NCI-H2171 (cell line): ENCODE measurements at places on chromosomes 16 and 17.
A peak's percentile ranks its signal among the peaks of the same experiment; 100 is the strongest.

DNA sequence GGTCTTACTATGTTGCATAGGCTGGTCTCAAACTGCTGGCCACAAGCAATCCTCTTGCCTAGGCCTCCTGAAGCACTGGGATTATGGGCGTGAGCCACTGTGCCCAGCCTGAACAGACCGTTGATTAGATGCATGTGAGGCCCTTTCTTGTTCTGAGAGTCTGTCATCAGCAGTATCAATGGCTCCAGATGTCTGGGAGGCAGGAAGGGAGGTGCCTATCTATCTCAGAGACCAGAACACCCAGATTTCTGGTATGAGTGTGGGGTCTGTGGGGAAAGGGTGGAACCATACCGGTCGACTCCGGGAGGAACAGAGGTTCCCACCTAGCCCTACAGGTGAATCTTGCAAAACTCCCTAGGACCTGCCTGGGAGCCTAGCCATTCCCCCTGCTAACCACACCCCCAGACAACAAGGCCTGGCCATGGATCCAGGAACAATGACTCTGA, 71.7 kb downstream of the PRKCB start:
- DNase-seq = no peak

- DNase-seq = no peak
Measured at GRCh38 chr16:87762620-87763019, 3.2 kb downstream of the KLHDC4 start.

GRCh38 chr17:82794781-82795482, 43.1 kb downstream of the TBCD start:
- no peak for DNase-seq

DNA sequence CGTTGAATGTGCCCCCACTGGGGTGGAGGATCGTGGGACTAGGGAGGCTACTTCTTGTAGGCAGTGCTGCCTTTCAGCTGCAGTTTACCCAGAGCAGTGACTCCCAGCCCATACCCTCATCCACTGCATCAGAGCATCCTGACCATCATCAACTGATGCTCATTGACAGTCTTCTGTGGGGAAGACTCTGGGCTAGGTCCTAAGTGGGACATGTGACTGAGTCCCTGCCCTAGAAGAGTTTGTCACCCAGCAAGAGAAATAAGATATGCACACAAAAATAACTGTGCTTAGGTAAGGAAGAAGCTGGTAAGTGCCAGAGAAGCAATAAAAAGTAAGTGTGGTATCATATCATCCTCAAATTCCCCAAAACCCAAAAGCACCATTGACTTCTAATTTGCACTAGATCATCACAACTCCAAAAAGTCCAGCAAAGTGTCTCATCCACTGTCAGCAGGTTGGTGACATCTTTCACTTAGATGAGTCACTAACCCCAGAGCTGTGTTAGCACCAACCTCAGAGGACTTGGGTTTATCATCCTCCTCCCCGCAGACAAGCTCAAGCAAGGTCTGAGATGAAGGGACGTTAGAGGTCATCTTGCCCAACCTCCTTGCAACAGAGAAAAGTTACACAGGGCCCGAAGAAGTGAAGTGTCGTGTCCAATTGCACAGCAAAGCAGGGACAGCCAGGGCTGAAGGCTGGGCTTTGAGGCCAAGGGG, 99.0 kb downstream of the CCDC182 start:
- DNase-seq = no peak

DNA sequence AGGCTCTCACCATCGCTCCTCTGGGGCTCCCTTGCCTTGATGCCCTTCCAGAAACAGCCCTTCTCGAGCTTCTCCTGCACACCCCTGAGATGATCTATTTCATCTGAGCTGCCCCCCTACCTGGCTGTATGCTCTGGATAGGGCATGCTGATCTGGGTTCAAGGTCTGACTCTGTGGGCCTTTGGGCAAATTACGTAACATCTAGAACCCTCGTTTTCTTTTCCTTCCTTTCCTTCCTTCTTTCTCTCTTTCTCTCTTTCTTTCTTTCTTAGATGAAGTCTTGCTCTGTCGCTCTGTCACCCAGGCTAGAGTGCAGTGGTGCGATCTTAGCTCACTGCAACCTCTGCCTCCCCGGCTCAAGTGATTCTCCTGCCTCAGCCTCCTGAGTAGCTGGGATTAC, 20.3 kb downstream of the TNS4 start:
- no peak for DNase-seq

DNA sequence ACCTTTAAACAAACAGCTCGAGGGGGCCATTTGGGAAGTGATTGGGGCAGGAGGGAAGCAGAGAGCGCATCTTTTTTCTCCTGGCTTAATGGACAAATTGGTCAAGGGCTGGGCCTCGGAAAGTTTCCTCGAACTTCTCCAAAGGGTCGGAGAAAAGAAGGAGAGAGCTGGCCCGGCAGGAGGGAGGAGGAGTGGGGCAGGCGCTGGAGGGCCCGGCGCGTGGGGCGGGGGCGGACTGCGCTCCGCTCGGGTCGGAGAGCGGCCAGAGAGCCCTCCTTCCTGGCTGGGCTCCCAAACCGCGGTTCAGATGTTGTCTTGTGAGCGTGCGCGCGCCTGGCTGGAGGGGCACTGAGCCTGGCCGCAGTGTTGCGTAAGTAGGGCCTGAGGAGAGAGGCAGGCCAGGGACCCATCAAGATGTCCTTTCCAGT, 1.2 kb downstream of the MMP2 start:
- DNase-seq = no peak

DNA sequence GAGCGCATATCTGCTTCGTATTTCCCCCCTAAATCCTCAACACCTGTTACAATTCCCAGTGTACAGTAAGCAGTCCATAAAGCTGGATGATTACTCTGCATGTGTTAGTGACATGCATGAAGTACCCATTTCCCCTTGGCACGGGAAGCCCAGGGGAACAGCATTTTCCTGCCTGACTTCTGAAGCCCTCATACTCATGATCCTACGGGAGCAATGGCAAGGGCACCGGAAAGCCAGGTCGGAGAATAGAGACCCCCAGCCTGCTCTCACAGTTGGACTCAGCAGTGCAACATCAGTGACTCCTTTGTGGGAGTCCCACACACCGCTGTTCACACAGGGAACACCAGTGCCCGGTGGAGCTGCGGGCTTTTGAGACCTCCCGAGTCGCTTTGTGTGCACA, 336.9 kb downstream of the CDH13 start:
- DNase-seq = no peak

DNA sequence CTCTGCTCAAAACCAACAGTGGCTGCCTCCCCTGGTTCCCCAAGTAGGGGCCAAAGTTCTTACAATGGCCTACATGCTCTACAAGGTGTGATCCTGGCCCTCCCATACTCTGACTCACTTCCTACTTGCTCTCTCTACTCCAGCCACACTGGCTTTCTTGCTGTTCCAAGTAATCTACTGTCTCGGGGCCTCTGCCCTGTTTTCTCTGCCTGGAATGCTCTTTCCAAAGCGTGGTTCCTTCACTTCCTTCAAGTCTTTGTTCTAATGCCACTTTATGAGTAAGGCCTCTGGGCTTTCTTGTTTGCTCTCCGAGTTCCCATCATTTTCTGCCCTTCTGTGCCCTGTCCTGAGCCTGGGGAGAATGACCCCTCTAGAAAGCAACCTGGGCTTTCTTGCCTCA, 4.1 kb upstream of the CDH3 start:
- no peak for DNase-seq

GRCh38 chr16:80356365-80356764, 184.4 kb upstream of the DYNLRB2 start:
- DNase-seq = no peak

DNA sequence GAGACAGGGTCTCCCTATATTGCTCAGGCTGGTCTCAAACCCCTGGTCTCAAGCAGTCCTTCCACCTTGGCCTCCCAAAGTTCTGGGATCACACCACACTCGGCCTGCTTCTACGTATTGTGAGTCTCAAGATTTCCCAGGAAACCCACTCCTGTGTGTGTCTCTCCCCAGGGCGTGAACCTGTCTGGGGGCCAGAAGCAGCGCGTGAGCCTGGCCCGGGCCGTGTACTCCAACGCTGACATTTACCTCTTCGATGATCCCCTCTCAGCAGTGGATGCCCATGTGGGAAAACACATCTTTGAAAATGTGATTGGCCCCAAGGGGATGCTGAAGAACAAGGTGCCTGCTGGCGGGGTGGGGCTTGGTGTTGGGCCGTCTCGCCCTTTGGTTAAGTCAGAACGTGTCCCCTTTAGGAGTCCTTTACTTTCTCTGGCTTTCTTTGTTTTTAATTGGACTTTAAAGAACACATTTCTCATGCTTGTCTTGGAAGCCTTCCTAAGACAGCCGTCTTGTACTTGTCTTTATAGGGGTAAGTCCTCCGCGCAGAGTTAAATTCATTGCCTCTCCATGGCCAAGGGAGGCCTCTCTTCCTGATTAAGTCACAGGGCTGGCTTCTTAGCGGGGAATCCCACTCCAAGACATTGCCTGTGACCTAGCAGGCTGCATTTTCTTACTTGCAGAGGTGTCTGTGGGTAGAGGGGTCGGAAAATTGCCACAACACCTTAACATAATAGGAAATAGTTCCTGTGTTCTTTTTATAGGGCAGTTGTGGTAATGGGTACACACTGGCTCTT, 136.4 kb downstream of the ABCC6 start:
- peak; percentile 21 for DNase-seq

DNA sequence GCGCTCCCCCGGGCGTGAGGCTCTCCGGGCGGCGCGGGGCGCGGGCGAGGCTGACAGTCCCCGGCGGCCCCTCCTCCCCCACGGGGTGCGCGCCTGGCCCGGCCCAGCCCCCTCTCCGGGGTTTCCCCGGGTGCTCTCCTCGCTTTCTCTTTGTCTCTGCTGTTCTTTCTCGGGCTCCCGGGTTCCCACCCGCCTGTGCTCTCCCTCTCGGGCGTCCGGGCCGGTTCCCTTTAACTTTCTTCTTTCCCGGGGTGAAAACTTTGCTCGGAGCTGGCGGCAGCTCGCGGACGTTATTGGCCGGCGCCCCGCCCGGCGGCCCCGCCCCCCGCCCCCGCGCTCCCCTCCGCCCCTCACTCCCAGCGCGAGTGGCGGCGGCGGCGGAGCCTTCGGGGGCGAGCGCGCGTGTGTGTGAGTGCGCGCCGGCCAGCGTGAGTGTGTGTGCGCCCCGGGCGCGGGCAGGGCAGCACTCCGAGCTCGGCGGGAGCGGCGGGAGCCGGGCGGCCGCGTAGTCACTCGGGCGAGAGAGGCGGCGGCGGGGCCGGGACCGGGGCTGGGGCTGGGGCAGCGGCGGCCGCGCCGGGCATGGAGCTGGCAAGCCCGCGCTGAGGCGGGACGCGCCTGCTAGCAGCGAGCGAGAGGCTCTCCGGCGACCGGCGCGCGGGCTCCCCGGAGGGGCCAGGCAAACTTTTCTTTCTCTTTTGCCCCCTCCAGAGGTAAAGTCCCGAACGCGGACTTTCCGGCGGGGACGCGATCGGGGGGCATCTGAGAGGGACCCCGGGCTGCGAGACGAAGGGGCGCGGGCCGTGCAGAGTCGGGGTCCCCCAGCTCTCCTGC, at the start of gene NTN1:
Gene NTN1 (plus strand): TSS at position 353 of the 834 bp plus-strand sequence. CDS start 864 bp downstream, outside the sequence.
- DNase-seq = no peak

DNA sequence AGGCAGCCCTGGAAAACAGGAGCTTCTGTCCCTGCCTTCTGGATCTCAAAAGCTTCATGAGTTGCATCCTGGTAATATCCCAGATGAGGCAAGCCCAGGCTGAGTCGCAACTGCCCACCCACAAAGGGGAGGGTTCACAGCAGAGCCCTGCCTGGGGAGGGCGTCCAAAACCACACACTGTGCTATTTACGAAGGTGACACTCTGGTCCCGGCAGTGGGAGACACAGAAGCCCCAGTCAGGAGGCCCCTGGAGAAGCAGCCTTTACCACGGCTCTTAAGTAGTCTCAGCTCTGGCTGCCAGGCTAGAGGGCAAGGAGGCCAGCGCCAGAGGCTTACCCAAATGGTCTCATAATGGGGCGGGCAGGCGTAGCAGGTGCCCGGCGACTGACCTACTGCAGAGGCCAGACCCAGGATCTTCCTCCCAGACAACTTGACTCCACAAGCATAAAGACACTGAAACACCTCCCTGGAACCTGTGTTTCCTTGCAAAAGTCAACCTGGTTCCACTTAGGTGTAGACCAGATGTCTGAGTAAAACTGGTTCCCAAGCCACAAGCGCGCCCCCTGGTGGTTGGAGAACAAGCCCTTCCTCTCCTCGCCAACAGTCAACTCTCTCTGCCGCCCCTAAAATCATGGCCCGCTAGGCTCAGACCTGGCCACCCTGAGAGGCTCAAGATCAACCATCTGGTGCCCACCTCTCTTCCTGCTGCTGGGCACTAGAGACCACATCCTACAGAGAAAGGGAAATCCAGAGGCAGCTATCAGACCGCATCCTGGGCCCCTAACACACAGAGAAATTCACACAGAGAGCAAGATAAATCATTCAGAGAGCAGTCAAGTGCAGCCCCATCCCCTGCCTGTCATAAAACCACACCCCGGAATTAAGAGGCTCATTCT, 5.2 kb downstream of the AXIN2 start:
- DNase-seq = peak; percentile 35

- DNase-seq = no peak
Measured at GRCh38 chr16:24396350-24397271, 140.5 kb downstream of the CACNG3 start.

DNA sequence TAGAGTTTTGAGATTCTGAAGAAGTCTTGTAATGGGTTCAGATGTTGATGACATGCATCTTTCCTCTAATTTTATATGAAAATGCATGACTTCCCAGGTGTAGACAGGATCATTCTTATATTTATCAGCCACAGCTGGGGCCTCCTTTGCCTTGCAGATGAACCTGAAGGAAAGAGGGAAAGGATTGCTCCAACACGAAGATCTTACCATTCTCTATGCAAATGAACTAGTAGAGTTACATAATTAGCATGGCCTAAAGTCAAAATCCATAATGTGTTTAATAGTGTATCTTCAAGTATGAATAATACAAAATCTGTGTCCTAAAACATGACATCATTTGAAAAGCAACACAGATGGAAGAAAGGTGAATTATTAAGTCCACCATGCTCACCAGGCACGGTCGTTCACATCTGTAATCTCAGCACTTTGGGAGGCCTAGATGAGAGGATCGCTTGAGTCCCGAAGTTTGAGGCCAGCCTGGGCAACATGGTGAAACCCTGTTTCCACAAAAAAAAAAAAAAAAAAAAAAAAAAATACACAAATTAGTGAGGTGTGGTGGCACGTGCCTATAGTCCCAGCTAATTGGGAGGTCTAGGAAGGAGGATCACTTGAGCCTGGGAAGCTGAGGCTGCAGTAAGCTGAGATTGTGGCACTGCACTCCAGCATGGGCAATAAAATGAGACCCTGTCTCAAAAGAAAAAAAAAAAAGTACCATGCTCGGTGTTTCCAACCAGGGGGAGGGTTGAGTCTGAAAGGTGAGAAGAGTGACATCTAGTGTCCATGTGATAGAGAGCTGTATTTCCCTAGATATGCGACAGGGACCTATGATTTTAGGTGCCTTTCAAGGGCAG, 6.3 kb downstream of the VWA3A start:
- peak; percentile 43 for DNase-seq

- DNase-seq = no peak
Measured at GRCh38 chr17:10055262-10055975, 143.0 kb downstream of the GAS7 start.
